ENCODE measurements at places on chromosomes 6 and 20.

DNA sequence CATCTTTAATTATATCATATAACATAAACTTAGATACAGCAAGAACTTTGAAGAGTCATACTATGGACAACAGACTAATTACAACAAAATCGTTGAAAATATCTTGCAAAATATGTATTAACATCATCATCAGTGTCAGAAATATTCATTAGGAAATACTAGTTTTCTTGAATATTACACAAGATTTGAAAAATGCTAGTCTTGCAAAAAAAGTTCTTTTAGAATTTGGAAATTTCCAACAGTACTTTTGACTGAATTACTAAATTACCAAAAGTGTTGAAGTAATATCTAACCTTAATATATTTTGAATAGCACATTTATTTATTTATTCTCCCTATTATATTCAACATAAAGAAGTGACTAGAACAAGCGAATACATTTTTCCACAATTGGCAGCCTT lies 1224.8 kb upstream of the EYS start:
- DNase-seq, result no peak

DNA sequence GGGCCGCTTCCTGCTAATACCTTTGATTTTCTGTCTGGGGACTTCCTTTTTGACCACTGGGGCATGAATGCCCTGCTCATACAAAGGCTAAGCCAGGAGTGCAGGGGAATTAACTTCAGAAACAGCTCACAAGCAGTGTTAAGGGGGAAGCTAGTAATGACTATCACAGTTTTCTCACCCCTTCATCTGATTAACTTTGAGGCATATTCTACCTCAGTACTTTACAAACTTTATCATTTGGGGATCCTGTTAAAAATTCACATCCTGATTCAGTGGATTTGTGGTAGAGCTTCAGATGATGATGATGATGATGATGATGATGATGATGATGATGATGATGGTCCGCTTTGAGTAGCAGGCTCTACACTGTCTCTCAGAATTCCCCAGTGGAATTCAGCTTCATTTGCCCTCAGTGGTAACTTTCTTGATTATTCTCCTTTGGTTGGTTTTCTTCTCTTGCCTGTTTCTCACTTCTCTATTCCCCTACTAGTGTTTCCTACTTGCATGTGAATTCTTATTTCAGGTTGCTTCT lies 78.4 kb upstream of the TMEM170B start:
- no peak for DNase-seq

DNA sequence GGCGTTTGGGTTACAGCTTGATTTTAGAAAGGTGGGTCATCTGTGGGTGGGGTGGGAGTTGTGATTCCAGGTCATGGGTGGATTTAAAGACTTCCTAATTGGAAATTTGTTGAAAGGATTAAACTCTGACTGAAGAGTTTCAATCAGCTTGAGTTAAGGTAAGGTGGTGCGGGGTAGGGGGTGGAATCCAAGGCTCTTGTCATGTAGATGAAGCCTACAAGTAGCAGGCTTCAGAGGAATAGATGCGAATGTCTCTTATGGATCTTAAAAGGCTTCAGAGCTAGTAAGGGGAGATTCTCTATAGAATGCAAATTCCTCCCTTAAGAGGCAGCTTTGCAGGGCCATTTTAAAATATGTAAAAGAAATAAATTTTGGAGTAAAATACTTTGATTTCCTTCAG lies 645.3 kb downstream of the FRK start:
- no peak for DNase-seq

DNA sequence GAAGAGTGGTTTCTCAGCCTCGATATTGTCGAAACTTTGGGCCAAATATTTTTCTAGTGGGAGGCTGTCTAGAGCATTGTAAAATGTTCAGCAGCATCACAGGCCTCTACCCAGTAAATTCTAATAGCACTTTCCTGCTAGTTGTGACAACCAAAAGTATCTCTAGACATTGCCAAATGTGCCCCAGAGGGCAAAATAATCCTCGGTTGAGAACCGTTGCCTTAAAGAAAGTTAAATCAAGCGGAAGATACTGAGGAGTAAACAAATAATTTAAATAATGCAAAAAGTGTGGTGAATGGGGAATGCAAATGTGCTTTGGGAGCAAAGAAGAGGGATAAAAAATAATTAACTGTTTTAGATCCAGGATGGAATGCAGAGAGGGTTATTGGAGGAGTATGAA lies 106.4 kb upstream of the ASCC3 start:
- no peak for DNase-seq

GRCh38 chr6:66961191-66961590 lies 1254.2 kb upstream of the EYS start:
- DNase-seq, result no peak

DNA sequence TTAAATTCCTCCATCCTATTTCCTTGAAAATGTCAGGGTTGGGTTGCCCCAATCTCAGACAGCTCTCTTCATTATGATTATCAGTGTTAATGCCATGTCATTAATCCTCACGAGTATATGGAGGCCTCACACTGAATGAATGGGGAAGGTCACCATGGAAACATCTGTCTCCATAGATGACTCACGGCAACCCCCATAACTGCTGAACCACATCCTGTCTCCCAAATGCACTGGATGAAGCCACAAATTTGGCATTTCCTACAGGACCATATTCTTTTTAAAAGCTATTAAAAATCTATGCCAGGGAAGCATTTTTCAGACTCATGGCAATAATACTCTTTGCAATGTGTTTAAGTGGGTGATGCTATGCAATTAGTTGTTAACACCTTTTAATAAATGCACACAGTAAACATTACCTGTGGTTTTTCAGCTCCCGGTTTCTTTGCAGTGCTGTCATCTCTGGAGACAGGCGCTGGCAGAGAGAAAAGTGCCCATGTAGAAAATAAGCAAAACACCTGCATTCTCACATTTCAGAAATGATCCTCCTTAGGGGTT lies 80.1 kb upstream of the PTPRK start:
- DNase-seq, result no peak

DNA sequence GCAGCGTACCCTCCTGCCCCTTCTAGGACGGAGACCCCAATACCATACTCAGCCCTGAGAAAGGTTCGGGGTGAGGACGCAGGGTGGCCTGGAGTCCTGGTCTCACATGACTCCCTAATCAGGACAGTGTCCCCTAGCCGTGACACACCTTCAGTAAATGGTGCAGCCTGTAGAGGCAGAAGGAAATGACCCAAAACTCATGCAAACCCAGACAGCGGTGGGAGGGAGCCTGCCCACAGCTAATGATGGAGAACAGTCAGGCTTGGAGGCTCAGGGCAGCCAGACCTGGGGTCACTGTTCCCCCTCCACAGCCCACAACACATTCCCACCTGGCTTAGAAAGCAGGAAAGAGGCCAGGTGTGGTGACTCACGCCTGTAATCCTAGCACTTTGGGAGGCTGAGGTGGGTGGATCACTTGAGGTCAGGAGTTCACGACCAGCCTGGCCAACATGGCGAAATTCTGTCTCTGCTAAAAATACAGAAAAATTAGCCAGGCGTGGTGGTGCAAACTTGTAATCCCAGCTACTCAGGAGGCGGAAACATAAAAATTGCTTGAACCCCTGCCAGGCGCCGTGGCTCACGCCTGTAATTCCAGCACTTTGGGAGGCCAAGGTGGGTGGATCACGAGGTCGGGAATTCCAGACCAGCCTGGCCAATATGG lies 8.8 kb upstream of the HMGA1 start:
- DNase-seq, result no peak

- no peak for DNase-seq
Measured at GRCh38 chr6:25165800-25166199, 113.4 kb upstream of the CARMIL1 start.

DNA sequence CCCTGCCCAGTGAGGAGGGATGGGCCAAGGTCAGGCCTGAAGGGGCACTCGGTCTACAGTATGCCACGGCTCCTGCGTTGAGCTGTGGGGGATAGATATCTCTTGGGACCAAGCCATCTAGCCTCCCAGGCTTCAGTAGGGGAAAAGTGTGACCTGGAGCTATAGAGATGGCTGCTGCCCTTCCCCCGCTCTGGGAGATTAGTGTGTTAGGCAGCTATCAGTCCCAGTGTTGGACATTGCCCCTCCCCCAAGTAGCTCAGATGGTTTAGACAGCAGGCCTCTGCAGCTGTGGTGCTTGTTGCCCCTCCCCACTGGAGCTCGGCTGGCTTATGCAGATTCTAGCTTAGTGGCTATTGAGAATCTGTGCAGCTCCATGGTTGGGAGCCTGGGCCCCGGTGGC lies 56.8 kb downstream of the KHDRBS2 start:
- DNase-seq, result no peak

DNA sequence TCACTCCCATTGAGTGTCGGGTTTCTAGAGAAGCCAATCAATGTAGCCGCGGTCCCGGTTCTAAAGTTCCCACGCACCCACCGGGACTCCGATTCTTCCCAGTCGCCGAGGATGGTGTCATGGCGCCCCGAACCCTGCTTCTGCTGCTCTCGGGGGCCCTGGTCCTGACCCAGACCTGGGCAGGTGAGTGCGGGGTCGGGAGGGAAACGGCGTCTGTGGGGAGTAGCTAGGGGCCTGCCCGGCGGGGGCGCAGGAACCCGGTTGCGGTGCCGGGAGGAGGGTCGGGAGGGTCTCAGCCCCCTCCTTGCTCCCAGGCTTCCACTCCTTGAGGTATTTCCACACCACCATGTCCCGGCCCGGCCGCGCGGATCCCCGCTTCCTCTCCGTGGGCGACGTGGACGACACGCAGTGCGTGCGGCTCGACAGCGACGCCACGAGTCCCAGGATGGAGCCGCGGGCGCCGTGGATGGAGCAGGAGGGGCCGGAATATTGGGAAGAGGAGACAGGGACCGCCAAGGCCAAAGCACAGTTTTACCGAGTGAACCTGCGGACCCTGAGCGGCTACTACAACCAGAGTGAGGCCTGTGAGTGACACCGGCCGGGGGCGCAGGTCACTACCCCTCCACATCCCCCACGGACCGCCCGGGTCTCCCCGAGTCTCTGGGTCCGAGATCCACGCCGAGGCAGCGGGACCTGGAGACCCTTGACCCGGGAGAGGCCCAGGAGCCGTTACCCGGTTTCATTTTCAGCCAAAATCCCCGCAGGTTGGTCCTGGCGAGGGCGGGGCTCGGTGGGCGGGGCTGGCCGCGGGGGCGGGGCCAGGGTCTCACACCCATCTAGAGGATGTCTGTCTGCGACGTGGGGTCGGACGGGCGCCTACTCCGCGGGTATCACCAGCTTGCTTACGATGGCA lies 35.2 kb upstream of the HLA-G start:
- peak; percentile 79 for DNase-seq

DNA sequence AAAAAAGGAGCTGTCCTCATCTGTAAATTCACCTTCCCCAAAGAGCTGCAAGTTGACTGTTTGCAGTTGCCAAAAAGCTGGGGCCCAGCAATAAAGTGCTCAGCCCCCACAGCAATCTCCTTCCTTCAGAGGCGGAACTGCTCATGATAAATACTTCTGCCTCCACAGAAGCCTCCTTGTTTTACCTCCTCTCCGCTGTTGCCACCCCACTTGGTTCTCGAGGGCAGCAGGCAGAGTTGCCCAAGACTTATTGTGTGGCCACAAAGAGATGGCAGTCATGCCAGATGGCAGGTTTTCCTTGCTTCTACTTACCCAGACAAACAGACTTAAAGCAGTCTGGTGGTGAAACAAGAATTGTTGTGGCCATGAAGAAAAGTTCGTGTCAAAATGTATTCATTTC lies 66.3 kb downstream of the SLX4IP start:
- DNase-seq, result peak; percentile 10

GRCh38 chr6:40036186-40036585 lies 101.9 kb upstream of the MOCS1 start:
- no peak for DNase-seq

DNA sequence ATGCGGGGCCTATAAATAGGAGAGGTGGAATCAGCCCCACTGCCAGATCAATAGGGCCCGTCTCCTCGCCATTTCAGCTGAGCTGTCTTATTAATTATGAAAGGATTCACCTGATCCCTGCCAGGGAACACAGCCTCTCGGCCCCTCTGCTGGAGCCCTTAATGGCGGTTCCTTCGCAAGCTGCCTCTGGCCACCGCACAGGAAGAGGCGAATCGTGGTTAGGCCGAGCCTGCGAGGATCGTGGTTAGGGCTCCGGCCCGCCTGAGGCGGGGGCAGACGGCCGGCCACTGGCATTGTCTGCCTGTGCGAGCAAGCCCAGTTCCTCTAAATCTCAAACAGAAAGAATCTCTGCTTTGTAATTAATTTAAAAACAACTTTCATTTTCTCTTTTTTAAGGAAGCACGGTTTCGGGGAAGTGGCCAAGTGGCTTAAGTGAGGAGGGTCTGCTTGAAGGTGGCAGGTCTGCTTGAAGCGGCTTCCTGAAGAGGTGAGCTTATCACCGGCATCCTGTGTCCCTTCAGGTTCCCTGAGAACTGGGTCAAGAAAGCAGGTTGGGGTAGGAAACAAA lies 9.2 kb downstream of the NRN1 start:
- DNase-seq, result no peak

GRCh38 chr6:58113960-58114359 lies 796.5 kb downstream of the PRIM2 start:
- DNase-seq, result no peak

GRCh38 chr20:45372646-45373352 lies 5.3 kb downstream of the TP53TG5 start:
- no peak for DNase-seq

GRCh38 chr6:157813191-157813590 lies 9.9 kb upstream of the SNX9 start:
- DNase-seq, result no peak

GRCh38 chr6:132797951-132798868 lies at the start of gene SLC18B1:
Gene SLC18B1, minus strand, starts transcription at chr6:132798637. Its CDS starts 181 bp downstream, at chr6:132798456.
- peak; percentile 44 for DNase-seq

GRCh38 chr6:89675949-89676748 lies 37.6 kb upstream of the LYRM2 start:
- DNase-seq, result no peak

- no peak for DNase-seq
Measured at GRCh38 chr20:20814685-20815084, 102.2 kb upstream of the RALGAPA2 start.

GRCh38 chr6:170056278-170056711 lies 234.6 kb downstream of the DLL1 start:
- no peak for DNase-seq

GRCh38 chr6:85113934-85114580 lies 335.8 kb upstream of the NT5E start:
- no peak for DNase-seq

DNA sequence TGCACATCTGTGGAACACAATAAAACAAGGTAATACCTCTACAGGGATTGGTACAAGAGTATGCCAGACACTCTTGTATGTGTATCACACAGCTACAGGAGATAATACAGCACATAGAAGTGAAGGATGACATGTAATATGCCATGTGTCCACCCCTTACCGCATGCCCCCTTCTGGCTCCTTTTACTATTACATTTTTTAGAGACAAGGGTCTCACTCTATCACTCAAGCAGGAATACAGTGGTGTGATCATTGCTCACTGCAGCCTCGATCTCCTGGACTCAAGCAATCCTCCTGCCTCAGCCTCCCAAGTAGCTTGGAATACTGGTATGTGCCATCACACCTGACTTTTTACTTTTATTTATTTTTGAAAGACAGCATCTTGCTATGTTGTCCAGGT lies 4.2 kb upstream of the NCR3 start:
- DNase-seq, result peak; percentile 80
